ENCODE measurements at places on chromosomes 3 and 15.

DNA sequence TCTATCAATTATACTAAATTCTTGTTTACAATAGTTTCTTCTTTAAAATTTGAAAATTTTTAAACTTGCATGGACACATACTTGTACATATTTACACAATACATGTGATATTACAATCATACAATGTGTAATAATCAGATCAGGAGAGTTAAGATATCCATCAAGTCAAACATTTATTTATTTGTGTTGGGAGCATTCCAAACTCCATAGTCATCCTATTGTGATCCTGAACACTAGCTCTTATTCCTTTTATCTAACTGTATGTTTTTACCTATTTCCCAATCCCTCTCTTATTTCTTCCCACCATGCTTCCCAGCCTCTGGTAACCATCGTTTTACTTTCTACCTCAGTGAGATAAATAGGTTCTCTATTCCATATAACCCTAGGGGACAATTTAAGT is 1219.2 kb downstream of the ZPLD1 start:
- no peak for DNase-seq

- DNase-seq, result peak; percentile 9
These were observed 855.7 kb upstream of the DPPA4 start for GRCh38 chr3:110193074-110193473.

GRCh38 chr3:165518346-165518745 is 318.9 kb downstream of the BCHE start:
- no peak for DNase-seq

- no peak for DNase-seq
These were observed 1256.0 kb downstream of the ROBO1 start for GRCh38 chr3:78511840-78512239.

DNA sequence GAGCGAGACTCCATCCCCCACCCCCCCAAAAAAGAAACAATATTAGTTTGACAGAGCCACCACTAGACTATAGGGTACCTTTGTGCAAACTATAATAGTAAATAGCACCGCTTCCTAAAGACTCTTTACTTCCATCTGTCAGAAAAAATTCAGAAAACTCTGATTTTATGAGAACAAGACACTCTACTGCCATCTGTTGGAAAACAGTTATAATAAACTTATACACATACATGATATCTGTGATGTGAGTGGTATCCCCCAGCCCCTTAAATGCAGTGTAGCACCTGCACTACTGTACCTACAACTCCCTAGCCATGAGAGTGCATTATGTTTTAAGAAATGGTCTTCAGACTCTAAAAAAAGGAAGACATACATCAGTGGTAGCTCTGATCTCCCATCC is 47.1 kb upstream of the CTDSPL start:
- peak; percentile 50 for DNase-seq

GRCh38 chr3:177657243-177657642 is 460.0 kb upstream of the TBL1XR1 start:
- no peak for DNase-seq

- DNase-seq, result no peak
These were observed at the start of gene KLHL40 for GRCh38 chr3:42685363-42685881. KLHL40 (plus strand) TSS chr3:42685537; CDS start chr3:42685619, 82 bp downstream.

DNA sequence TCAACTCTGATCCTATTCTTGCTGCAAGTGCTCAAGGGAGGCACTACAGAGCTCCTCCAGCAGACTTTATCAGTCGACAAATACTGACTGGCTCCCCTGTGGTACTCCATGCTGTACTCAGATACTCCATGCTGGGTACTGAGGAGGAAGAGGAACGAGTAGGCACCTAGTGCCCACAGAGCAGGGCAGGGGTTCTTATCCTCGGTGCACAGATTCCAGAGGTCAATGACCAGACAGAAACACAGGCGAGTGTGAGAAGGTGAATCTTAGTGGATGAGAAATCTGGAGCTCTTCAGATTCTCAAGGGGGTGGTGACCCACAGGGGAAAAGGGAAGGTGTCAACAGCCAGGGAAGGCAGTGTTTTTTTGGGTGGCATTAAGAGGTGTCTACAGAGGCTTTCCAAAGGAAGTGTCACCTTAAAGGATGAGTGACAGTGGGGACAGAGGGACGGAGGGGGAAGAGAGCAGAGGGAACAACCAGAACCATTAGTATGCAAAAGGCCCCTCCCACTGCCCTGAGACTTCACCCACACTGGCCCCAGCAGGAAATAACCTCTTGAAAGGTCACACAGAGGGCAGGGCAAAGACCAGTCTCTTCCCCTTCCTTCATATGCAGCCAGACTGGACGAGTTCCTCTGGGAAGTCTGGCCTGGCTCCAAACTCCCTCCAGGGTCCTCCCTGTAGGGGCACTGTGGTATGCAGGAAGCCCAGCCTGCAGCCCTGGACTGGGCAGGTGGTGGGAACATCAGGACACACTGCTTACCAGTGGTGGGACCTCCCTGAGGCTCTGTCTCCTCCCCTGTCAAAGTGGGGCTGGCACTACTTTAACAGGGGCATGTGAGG is 27.5 kb downstream of the CCDC12 start:
- no peak for DNase-seq

DNA sequence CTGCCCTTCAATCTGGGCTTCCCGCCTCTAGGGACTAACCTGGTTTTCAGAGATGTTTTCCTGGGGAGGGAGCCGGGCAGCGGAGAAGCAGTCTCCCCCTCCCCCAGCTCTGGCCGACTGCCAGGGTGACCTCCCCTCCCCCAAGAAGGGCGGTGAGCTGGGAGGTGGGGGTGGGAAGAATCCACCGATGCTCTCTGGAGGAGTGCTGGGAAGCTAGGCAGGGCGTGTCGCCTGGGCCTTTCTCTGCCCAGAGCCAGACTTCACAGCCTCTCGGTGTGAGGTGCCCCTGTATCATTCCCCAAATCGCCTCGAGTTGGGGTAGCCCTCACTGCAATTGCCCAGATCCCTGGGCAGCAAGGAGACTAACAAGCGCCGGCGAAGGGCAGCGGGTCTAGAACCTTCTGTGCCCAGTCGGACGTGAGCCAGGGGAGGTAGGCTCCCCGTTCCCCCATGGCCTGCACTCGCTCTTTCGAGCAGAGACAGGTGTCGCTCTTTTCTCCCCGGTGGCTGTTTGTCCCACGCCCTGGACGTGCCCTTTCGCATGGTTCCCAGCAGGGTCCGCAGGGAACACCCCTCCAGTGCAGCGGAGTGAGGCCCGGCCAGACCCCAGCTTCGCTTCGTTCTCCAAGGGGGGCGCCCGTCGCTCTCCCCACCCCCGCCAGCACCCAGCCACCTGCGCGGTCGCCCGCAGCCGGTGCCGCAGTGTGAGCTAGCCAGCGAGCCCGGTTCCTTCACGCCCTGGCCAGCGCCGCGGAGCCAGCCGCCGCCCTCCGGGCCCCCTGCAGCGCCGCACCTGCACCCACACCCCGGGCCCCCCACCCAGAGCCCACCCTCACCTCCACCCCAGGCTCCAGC is 1.1 kb downstream of the RAB6B start:
- DNase-seq, result no peak

DNA sequence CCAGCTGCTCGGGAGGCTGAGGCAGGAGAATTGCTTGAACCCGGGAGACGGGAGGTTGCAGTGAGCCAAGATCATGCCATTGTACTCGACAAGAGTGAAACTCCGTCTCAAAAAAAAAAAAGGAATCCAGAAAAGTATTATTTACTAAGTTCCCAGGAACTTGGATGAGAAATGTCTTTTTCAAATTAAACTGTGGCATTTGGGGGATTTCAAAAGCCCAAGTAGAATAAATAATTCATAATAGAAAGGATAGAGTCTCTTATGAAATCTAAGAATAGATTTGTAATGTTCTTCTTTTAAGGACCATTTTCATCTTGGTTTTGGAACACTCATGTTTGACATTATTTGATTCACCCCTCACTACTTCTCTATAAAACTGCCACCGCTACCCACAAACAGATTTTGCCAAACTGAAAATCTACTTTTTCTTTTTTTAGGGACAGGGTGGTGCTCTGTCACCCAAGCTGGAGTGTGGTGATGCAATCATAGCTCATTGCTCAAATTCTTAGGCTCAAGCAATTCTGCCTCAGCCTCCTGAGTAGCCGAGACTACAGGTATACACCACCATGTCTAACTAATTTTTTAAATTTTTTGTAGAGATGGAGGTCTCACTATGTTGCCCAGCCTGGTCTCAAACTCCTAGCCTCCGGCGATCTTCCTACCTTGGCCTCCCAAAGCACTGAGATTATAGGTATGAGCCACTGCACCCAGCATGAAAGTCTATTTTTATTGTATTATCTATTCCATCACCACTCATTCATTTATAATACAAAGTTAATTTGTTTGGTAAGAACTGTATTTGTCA is 99.3 kb downstream of the SENP2 start:
- DNase-seq, result no peak

GRCh38 chr15:70316059-70316600 is 218.4 kb upstream of the TLE3 start:
- peak; percentile 50 for DNase-seq

- DNase-seq, result peak; percentile 13
These were observed 188.9 kb upstream of the MEIS2 start for GRCh38 chr15:37289109-37289765.

GRCh38 chr15:88061452-88061851 is 195.1 kb downstream of the NTRK3 start:
- no peak for DNase-seq

- no peak for DNase-seq
These were observed 28.7 kb upstream of the HCN4 start for GRCh38 chr15:73397461-73397860.

GRCh38 chr15:58058073-58058472 is 7.4 kb downstream of the ALDH1A2 start:
- no peak for DNase-seq

GRCh38 chr3:31196881-31197364 is 302.5 kb upstream of the GADL1 start:
- peak; percentile 89 for DNase-seq

DNA sequence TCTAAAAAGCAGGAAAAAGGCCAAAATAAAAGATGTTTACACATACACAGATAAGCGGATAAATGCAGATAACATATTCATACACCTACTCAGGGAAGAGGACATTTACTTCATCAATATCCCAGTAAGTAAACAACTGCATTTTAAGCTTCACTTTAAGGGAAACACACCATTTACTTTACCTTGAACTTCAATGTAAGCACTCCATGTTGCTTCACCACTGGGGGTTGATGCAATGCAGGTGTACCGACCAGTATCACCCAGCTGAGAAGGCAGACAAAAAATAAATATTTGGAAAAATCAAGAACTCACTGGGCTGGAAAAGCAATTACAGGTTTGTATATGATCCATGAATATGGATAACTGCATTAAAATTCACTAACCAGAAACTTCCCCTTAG is 1099.5 kb downstream of the ROBO1 start:
- DNase-seq, result no peak

GRCh38 chr3:157075693-157076420 is 84.1 kb downstream of the CCNL1 start:
- no peak for DNase-seq

GRCh38 chr15:89492111-89492641 is 4.2 kb downstream of the RHCG start:
- peak; percentile 7 for DNase-seq

DNA sequence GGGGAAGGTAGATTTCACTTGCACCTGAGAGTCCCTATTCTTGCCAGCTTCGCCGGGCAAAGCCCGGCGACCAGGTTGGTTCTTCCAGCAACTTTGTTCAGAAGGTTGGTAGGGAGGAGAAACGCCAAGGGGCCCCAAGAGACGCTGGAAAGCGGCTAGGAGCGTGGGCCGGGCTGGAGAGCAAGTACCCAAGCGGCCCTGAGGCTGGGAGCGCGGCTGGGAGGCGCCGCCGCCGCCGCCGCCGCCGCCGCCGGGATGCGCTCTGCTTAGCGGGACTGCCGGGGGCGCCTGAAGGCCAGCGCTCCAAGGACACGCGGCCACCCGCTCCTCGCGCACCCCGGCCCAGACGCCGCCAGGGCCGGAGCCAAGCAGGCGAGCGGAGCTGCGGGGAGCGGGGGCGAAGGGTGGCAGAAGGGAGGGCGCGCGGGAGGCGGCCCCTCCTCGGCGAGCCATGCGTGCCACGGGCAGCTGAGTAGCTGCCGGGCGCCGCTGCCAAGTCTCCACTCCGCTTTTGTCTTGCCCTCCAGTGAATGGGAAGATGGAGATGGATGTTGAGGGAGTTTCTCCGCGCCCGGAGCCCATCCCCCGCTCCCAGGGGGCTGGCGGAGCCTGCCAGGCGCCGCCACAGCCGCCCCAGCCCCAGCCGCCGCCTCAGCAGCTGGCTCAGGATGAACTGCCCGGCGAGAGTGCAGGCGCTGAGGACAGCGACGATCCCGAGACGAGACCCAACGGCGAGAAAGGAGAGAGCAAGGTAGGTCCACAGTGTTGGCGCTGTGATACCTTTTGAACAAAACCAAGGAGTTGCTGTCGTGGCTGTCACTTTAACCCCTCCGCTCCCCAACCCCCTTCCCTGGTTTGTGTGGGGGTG is 227.4 kb upstream of the AZI2 start:
- DNase-seq, result no peak

DNA sequence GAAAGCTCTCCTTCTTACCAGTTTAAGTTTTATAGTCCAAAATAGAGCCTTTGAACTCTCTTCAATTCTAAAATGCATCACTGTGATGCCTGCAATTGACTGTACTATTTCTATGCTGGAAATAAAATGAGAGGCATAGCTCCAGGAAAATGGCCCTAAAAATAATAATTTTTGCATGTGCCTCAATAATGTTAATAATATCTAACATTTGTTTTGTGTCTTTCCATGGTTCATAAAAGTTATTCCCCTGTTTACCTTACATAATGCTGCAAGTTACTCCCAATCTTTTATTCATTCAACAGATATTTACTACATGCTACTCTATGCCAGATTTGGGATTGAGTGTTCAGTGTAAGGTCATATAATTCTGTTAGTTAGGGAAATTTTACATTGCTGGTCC is 574.0 kb downstream of the RBMS3 start:
- no peak for DNase-seq

DNA sequence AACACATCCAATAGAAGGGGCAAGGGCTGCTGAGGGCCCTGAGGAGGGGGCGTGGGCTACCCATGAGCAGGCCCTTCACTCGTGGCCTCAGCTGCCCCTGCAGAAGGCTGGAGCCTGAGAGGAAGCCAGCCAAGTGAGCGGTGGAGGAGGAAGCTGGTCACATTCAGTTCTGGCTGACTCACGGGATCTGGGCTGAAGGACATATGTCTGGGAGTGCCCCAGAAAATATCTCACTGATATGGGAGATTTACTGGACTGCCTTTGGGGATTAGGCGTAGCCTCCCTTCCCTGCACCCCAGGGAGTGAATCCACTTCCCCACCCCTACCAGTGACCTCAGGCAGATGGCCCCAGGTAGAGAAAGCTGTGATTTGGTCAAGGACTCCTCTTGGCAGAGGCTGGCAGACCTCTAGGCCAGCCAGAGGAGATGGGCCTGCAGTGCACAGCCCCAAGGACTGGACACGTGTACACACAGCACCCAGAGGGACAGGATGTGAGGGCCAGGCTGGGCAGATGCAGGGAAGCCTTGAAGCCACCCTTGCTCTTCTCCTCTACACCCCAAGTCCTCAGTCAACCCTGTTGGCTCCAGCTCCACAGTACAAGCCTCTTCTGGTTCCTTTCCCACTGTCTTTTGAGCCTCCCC is 14.2 kb upstream of the ANKDD1A start:
- peak; percentile 63 for DNase-seq

DNA sequence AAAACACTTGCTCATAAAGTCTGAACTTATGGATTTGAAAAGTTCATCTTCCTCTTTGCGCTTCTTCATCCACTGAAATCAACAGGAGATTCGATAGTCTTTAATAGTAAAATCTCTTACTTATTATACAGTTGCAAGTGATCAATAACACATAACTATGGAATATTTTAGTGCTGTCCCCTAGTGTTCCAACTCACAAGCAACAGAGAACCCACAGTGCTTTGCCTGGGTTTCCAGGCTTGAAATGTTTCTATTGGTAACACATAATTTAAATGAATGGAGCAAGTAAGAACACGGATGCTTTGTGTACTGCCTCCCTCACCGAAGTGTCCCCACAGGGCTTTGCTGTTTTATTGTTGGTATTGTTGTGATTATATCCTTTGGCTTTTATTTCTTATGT is 93.5 kb downstream of the WDR72 start:
- DNase-seq, result no peak
